ENCODE measurements at places on chromosomes 4 and X.

DNA sequence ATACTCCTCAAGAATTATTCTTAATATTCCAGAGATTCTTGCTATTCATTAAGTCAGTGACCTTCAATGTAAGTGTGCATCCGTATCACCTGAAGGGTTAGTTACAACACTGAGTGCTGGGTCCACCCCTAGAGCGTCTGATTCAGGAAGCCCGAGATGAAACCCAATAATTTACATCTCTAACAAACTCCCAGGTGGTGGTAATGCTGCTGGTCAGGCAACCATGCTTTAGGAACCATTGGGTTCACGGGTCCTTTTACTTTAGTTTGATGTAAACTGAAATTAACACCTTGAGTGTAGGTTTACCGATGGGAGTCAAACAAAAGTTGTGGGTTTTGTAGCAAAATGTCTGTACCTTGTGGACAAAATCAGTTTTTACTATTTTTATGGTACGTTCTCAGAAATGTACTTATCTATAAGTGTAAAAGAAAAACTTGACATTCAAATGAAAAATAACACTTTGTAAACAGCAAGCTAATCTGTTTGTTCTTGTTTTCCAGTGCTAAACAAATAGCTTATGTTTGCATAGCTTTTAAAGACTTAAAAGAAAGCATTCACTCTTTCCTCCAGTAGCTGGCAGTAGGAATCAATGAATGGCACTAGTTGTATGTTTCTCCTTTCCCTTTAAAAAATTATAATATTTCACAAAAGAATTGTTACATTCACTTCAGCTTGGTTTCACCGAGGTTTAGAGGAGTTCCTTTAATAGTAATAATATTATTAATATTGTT lies 32.7 kb downstream of the ACE2 start:
- no peak for DNase-seq

- no peak for DNase-seq
Measured at GRCh38 chr4:150750824-150751223, 168.9 kb downstream of the MAB21L2 start.

GRCh38 chrX:71533851-71534561 lies 1.1 kb downstream of the OGT start:
- no peak for DNase-seq

DNA sequence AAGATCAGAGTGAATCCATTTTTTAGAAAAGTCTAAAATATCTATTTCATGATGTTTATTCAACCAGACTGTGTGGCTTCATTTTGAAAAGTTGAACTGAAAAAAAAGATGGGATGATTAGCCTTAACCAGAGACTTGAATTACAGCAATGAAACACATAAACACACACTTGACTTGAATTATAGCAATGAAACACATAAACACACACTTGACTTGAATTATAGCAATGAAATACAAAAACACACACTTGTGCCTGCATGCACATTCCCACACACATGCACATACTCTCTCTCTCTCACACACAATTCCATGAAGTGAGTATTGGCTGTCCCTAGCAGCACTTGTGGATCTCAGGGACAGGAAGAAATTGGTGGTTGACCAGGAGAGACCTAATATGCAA lies 286.8 kb downstream of the USP46 start:
- no peak for DNase-seq

- DNase-seq = no peak
Measured at GRCh38 chr4:55312489-55313101, 33.4 kb upstream of the SRD5A3 start.

DNA sequence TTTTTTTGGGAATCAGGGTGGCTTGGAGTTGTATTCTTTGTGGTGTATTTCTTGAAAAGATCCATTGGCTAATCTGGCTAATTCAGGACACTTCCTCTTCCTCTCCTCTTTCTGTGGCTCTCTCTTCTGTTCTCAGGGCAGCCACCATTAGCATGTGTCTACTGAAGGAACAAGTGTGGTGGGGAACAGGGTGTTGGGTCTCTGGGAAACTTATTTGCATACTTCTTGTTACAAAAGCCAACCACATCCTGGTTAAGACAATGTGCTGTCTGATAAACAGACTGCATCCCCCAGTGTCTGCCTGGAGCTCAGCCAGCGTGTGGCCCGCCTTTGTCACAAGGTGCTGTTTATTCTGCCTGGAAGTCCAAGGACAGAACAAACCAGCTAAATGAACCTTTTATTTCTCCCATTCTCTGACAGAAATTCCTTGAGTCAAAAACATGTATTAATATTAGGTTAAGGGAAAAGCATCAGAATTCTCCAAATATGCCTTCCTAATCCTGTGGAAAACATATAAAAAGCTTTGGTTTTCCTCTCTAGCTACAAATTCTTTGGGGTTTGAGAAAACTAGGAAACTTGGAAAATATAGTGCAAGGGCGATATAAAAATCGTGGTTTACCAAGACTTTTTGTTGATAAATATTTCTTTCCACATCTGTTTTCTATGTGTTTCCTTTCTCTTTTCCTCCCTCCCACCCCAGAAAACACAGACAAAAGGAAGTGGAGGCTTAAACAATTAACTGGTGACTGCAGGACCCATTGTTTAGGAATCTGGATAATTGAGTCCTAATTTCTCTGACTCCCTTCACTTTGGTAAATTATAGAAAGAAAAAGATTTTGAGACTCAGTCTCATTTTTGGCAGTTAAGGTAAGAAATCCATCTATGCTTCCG lies 203.6 kb downstream of the SPRY1 start:
- DNase-seq = peak; percentile 35

DNA sequence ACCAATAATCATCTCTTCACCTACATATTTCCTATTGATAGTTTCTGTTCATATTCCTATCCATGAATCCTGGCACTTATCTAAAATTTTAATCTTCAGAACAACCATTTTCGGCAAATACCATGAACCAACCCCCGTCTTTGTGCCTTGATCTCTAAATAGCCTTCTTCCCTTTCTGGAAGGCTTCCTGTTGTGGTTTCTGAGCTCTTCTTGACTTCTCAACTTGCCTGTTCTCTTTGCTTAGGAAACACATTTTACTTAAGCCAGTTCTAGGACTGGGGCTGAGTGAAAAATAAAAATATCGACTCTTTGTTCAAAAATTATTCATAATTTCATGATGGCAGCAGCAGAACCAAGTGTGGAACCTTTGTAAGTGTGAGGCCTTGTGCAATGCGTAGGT lies 882.4 kb downstream of the C4orf33 start:
- no peak for DNase-seq

DNA sequence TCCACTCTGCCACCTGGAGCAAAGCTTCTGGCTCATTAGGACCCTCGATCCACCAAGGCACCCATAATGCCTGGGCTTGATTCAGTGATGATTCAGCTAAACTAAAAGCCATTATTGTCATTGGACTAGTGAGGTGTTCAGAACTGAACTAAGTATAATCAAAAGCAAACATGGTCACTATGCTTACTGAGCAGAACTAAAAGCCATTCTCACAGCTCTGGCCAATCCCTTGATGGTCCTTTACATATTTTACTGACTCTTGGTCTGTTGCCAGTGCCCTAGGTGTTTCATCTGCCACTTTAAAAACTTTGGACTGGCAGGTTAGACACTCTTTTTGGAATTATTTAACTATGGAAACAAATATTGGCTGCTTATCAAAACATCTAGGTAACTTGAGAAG lies 703.5 kb downstream of the FAT4 start:
- no peak for DNase-seq

- no peak for DNase-seq
Measured at GRCh38 chr4:128813965-128814364, 4.5 kb downstream of the JADE1 start.

DNA sequence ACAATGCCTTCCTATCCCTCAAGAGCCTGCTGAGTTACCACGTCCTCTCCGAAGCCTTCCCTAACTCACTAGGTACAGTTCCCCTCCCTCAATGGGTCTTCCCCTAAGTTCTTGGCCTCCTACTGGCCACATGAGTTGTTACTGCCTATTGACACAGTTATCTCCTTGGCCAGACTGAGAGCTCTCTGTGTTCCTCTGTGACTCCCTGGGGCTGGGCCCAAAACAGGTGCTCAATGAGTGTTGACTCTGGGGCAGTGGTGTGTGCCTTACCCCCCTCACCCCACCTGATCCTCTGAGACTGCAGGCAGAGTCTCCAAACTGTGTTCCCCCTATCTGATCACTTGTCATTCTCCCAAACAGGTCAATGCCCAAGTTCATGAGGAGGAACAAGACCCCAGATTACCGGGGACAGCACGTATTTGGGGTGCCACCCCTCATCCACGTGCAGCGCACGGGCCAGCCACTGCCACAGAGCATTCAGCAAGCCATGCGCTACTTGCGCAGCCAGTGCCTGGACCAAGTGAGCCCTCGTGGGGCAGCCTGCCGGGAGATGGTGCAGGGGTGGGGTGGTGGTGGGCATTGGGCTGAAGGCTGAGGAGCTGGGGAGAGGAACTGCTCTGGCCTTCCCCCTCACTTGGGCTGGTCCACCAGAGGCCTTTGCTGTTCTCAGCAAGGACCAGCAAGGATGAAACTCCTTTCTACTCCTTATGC lies 72.6 kb downstream of the STARD8 start:
- DNase-seq = no peak

GRCh38 chrX:50613846-50614245 lies 143.2 kb upstream of the DGKK start:
- DNase-seq = no peak

DNA sequence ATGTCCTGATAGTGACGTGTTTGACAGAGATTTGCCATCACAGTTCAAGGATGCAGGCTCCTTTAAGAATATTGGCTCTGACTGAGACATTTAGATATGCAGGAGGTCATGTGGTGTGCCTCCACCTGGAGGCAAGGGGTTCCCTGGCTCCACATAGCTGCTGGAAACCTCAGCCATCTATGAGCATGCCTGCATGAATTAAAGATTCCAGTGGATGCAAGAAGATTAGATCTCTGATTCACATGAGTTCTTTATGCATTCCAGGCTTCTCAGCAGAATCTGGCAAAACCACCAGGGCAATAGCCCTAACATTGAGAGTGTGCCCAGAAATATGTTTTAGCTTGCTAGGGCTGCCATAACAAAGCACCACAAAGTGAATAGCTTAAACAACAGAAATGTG lies 298.5 kb upstream of the AADAT start:
- no peak for DNase-seq

GRCh38 chr4:164779811-164780216 lies 25.9 kb downstream of the SMIM31 start:
- DNase-seq = no peak

DNA sequence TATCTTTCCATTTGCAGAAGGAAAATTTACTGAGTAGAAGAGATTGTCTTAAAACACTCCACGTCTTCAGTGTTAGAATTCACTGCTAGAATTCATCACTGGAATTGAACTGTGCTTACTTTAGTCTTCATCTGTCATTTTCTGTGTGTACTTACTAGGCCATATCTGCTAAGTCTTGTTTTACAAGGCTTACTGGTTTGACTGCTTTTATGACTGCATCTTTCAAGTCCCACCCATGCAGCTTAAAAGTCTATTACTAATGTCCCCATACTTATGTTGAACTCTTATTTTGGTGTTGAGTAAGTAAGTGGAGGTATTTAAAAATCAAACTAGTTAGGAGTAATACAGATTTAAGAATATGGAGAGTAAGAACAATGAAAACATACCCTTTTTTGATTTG lies 14.6 kb downstream of the CLCN3 start:
- DNase-seq = no peak

DNA sequence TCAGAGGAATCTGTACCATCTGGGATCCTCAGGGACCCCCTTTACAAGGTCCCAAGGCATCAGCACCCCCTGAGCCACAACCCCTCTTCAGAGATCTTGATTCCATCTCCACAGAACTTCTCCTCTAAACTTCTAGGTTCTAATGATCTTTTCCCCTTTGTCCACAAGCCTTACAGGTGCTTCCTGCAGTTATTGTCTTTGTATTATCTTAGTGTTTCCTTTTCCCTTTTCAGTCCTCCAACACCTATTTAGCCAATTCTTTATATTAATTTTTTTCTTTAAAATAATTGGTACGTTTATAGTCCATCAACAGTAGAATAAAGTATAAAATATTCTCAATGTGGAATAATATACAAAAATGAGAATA lies 35.2 kb upstream of the FAM241A start:
- DNase-seq = no peak

DNA sequence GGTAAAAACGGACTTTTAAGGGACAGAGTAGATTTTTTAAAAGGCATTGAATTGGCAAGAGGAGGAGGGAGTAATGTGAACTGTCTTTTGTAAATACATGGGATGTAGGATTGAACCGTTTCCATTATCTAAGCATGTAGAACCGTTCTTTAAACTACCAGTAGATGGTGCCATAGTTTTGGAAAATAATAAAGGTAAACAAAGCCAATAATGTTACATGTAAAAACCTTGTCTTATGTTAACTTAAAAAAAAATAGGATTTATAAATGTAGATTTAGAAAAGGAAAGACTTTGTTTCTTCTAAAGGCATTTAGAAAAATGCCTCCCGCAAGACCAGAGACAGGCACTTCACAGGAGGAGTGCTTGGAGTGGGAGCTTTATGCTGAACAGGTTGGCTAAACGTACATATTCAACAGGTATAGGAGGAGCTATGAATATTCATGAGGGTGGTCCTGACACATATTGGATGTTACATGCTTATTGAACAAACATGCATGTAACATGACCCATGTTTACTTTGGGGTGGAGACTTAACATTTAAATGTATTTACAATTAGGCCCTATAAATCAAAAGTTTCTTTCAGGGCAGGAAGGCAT lies 45.5 kb upstream of the FAM241A start:
- no peak for DNase-seq
